ENCODE measurements at places on chromosomes 7 and 10.

DNA sequence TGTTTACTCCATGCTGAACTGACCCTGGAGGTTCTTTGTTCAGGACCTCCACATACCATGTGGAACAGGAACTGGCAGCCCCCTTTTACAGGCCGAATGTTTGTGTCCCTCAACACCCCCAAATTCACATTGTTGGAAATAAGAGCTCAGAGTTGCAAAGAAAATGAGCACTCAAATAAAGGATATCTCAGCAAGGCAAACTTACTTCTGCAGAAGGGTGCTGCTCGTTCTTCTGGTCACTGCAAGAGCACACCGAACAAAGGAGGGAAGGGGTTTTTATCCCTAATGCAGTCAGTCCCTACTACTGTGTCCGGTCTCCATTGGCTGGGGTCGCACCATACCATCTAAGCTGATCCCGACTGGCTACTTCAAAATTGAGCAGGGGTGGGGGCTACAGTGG lies 68.1 kb downstream of the PYROXD2 start:
- no peak for DNase-seq

DNA sequence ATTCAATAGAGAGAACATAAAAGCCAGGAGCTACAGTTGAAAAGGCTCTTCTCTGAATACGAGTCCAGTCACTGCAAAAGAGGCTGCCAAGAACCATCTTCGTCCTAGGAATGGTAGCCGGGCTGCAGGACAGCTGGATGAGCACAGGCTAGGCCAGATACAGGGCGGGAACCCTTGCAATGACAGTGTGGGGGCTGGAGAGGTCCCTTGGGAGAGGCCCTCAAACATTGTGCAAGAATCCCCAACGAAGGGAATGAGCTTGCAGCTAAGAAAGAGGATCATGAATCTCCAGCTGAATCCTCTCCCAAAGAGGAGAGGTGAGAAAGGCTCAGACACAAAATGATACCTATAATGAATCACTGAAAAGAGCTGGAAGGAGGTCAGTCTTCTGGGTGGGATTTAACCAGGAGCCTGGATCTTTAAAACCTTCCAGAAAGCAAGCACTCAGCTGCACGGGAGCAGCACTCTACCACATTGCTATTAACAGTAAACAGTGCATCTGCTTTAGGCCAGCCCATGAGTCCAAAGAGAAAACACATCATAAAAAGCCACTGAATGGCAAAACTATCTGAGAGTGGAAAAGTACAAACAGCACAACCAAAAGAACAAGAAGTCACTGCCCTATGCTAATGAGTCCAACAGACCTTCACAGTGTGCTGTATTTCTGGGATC lies 287.9 kb downstream of the TNS3 start:
- DNase-seq, result no peak

- peak; percentile 59 for DNase-seq
These were observed 10.5 kb downstream of the SKAP2 start for GRCh38 chr7:26853788-26854393.

DNA sequence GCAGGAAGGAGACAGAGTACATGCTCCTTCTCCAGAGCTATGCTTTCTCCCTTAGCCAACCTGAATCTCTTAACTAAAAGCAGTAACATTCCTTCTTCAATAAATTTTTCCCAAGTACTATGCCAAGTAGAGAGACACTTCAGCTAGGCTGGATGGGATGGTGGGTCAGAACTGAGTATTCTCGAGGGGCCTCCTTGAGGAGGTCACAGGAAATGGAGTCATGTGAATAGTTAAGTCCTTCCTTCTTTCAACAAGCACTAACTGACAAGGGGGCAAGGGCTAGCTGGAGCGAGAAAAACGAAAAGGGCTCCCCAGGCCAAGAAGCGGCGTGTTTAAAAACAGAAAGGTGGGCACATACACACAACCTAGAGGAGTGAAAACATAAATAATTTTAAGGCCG lies 5.5 kb downstream of the RSU1 start:
- no peak for DNase-seq

DNA sequence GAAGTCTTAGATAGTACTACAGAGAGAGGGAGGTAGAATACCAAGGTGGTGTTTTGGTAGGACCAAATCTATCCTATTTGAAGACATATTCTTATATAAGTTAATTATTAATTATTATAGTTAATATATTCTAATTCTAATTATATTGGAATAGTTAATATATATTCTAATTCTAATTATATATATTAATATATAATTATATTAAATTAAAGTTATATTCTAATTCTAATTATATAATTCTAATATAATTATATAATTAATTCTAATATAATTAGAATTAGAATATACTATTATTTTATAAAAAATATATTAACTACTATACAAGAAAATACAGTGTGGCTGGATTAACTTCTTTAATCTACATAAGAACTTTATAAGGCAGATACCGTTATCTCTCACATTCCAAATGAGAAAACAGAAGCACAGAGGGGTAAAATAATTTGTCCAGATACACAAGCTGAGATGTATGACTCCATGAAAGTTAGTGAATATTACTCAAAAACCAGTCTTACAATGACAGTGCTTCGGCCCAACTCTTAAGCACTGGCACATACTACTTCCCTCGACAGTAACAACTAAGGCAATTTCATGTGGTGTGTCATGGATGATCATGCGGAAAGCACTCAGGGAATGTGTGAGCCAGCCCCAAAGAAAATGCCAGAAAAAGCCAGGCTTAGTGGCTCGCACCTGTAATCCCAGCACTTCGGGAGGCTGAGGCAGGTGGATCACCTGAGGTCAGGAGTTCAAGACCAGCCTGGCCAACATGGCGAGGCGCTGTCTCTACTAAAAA lies 42.6 kb downstream of the TYW1B start:
- no peak for DNase-seq
